Activated CD8-positive, alpha-beta T cell treated with anti-CD3 and anti-CD28 coated beads for 36 hours (primary cell): ENCODE measurements at places on chromosomes 5 and 9. TPM values are rescaled to one million over a fixed set of nuclear protein-coding genes. Genes with fewer than 3 reads are reported as not detected.

Gene RLN2
- 5.5 TPM for total RNA-seq

Gene SLC27A6
- total RNA-seq, result not detected

Gene SOX30
- 0.16 TPM for total RNA-seq

- no peak overlapping the region for H3K27ac ChIP-seq
- H3K4me1 ChIP-seq, result no peaks in the 10 kb centered on the region
- H3K27me3 ChIP-seq, result peaks cover 24% of the 10 kb centered on the region
- no peak overlapping the region for H3K4me3 ChIP-seq
- no peaks in the 10 kb centered on the region for H3K36me3 ChIP-seq
Measured at GRCh38 chr5:124660229-124661093, 86.0 kb downstream of the ZNF608 start.

DNA sequence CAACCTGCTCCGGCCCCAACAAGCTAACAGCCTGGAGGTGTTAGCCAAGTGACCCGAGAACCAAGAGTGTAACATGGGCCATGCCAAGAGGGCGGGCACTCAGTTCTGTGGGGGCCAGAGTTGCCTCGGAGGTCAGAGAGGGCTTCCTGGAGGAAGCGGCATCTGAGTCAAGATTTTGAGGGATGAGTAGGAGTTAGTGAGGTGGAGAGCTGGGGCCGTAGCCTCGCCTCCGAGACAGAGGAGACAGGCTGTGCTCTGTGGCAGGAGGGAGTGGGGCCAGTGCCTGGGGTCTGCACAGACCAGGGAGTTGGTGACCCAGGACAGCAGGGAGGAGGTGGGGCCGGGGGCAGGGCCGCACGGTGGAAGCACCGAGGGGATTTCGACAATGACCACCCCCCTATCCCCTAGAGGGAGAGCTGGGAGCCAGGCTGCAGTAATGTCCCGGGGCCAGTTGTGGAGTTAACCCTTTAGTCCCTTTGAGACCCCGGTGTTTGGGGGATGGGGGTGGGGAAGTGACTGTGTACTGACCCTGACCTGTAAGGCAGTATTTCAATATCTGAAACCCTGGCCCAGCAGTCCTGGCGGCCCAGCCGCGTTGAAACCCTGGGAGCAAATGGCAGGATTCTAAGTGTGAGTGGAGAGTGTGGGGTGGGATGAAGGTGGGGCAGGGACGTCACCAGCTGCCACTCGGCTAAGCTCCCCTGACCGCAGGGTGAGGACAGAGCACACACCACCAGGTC, 148.7 kb upstream of the COL5A1 start:
- no peaks in the 10 kb centered on the region for H3K36me3 ChIP-seq
- no peaks in the 10 kb centered on the region for H3K27me3 ChIP-seq
- H3K4me3 ChIP-seq, result no peak overlapping the region
- no peaks in the 10 kb centered on the region for H3K4me1 ChIP-seq
- no peak for DNase-seq
- no peak overlapping the region for H3K27ac ChIP-seq

DNA sequence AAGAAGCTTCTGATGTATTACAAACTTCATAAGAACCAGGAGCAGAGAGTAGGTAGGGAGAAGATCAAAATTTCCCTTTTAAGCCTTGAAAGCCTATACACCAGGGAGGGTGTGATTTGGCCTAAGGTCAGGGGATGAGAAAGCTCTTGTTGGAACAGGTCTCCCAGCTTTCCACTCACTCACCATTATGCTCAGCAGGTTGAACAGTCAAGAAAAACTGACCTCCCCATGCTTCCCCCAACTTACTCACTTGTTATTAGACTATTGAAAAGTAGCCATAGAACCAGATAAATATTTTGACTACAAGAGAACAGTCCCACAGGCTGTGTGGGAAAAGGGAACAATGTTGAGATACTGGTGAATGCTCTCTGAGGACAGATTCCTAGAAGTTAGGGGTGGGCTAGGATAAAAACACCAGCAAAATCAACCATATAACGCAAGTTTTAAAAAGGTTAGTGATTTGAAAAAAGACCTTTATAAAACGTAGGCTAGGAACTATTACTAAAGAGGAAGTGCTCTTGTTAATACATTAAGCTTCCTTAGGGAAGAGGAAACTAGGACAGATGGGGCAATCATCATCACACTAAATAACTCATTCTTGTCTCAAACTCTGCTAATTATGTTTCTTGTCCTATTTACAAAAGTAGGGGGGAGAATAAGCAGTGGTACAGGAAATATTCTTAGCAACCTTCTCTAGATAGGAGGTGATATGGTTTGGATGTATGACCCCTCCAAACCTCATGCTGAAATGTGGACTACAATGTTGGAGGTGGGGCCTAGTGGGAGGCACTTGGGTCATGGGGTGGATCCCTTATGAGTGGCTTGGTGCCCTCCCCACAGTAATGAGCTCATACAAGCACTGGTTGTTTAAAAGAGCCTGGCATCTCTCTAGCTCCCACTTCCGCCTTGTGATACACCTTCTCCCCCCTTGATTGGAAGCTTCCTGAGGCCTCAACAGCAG, 31.0 kb downstream of the PCDHGC5 start:
- peaks cover 70% of the 10 kb centered on the region for H3K36me3 ChIP-seq
- no peak for DNase-seq
- no peaks in the 10 kb centered on the region for H3K27me3 ChIP-seq
- no peak overlapping the region for H3K27ac ChIP-seq
- peaks cover 45% of the 10 kb centered on the region for H3K4me1 ChIP-seq
- H3K4me3 ChIP-seq, result no peak overlapping the region

GRCh38 chr9:134059188-134059641, 8.6 kb downstream of the BRD3 start:
- no peaks in the 10 kb centered on the region for H3K27me3 ChIP-seq
- H3K4me3 ChIP-seq, result no peak overlapping the region
- H3K4me1 ChIP-seq, result peaks cover 50% of the 10 kb centered on the region
- H3K36me3 ChIP-seq, result peaks cover 1% of the 10 kb centered on the region
- no peak for DNase-seq

GRCh38 chr5:32767948-32768467, 56.9 kb downstream of the NPR3 start:
- H3K36me3 ChIP-seq, result no peaks in the 10 kb centered on the region
- no peak overlapping the region for H3K4me3 ChIP-seq
- no peak for DNase-seq

GRCh38 chr5:1500411-1501091, 23.2 kb downstream of the LPCAT1 start:
- no peak overlapping the region for H3K4me3 ChIP-seq
- no peak overlapping the region for H3K27ac ChIP-seq
- no peaks in the 10 kb centered on the region for H3K27me3 ChIP-seq

- peak; percentile 65 for DNase-seq
- peaks cover 35% of the 10 kb centered on the region for H3K4me1 ChIP-seq
- peak overlapping the region; percentile 53 for H3K4me3 ChIP-seq
- H3K36me3 ChIP-seq, result peaks cover 2% of the 10 kb centered on the region
Measured at GRCh38 chr5:6827526-6828219, 114.4 kb downstream of the TENT4A start.

GRCh38 chr5:173474881-173475287, 141.6 kb downstream of the BOD1 start:
- no peak overlapping the region for H3K4me3 ChIP-seq
- no peaks in the 10 kb centered on the region for H3K4me1 ChIP-seq
- no peaks in the 10 kb centered on the region for H3K36me3 ChIP-seq
- peaks cover 4% of the 10 kb centered on the region for H3K27me3 ChIP-seq
- no peak for DNase-seq

- H3K27ac ChIP-seq, result no peak overlapping the region
- DNase-seq, result peak; percentile 30
- H3K36me3 ChIP-seq, result no peaks in the 10 kb centered on the region
- no peak overlapping the region for H3K4me3 ChIP-seq
Measured at GRCh38 chr9:128243215-128244018, 32.4 kb downstream of the GOLGA2 start.

GRCh38 chr5:130141659-130142320, 237.5 kb downstream of the CHSY3 start:
- no peak overlapping the region for H3K4me3 ChIP-seq
- no peaks in the 10 kb centered on the region for H3K36me3 ChIP-seq
- H3K4me1 ChIP-seq, result no peaks in the 10 kb centered on the region
- H3K27ac ChIP-seq, result no peak overlapping the region
